Activated T-cell treated with anti-CD3 and anti-CD28 coated beads, Interleukin-2, amount 50 U/mL, for 72 hours (primary cell): ENCODE measurements at places on chromosomes 16 and 17. TPM values are rescaled to one million over a fixed set of nuclear protein-coding genes. Genes with fewer than 3 reads are reported as not detected.

Gene TNS4
- 10.6 TPM for total RNA-seq

Gene DHODH
- total RNA-seq = 9.8 TPM

- H3K27me3 ChIP-seq = no peaks in the 10 kb centered on the region
- H3K4me1 ChIP-seq = no peaks in the 10 kb centered on the region
- H3K4me3 ChIP-seq = no peak overlapping the region
- no peaks in the 10 kb centered on the region for H3K36me3 ChIP-seq
These were observed 372.0 kb downstream of the HAPSTR1 start for GRCh38 chr16:9463461-9463860.

- DNase-seq = no peak
- H3K4me1 ChIP-seq = peaks cover 24% of the 10 kb centered on the region
- H3K36me3 ChIP-seq = no peaks in the 10 kb centered on the region
- H3K27me3 ChIP-seq = no peaks in the 10 kb centered on the region
- H3K27ac ChIP-seq = no peak overlapping the region
- H3K4me3 ChIP-seq = no peak overlapping the region
These were observed 51.0 kb downstream of the VAC14 start for GRCh38 chr16:70749681-70750601.

DNA sequence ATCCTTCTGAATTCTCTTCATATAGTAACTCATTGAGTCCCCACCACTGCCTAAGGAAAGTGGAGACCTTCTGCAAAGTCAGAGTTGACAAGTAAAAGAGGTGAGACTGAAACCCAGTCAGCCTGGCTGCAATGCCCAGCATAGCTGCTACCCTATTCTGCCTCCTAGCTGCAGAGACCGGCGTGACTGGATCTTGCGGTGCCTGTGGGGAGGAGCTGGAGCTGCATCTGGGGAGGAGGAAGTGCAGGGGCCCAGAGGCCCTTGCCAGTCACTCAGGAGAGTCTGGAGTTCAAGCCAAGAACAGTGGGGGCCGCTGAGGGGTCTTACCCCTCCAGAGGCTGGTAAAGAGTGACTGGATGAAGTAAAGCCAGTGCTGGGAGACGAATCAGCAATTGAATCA, 35.0 kb upstream of the ZNF423 start:
- H3K36me3 ChIP-seq = peaks cover 3% of the 10 kb centered on the region
- peaks cover 16% of the 10 kb centered on the region for H3K27me3 ChIP-seq
- H3K4me1 ChIP-seq = no peaks in the 10 kb centered on the region
- no peak overlapping the region for H3K27ac ChIP-seq
- H3K4me3 ChIP-seq = no peak overlapping the region

DNA sequence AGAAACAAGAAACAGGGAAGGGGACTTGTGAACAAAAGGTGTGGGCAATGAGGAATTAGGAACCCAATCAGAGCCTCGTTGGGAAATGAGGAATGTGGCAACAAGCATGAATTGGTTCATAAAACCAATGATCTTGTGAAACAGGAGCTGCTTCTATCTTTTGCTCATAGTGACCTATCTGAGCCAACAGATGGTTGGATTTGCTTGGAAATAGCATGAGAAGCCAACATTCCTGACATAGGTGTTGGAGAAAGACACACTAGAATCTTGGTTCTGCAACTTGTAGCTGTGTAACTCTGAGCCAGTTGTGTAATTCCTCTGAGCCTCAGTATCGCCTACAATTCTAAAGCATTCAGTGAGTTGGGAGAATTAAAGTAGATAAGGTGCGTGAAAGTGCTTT, 251.9 kb upstream of the AXIN2 start:
- no peak overlapping the region for H3K27ac ChIP-seq
- no peak for DNase-seq
- peaks cover 23% of the 10 kb centered on the region for H3K4me1 ChIP-seq
